ENCODE measurements at places on chromosomes 12 and 14. TPM values are rescaled to one million over a fixed set of nuclear protein-coding genes. Genes with fewer than 3 reads are reported as not detected.

DNA sequence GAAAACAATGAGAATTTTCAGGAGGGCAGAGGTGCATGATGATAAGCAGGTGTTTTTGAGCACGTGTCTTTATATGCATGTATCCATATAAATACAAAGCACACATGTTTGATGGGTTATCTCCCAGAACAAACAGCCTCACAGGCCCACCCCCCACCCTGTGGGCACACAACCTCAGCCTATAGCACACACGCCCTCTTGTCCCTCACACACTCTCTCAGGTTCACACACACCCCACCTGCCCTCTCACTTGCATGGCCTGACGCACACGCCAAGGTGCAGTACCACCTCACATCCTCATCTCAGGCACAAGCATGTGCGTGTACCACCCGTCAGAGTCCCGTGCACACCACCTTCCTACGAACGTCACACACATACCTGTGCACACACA is 8.6 kb upstream of the KRT8 start:
- no peak for DNase-seq

GRCh38 chr12:29201296-29201695 is 52.2 kb downstream of the FAR2 start:
- no peak for DNase-seq

GRCh38 chr12:99137124-99137855 is 492.2 kb downstream of the APAF1 start:
- no peak for DNase-seq

DNA sequence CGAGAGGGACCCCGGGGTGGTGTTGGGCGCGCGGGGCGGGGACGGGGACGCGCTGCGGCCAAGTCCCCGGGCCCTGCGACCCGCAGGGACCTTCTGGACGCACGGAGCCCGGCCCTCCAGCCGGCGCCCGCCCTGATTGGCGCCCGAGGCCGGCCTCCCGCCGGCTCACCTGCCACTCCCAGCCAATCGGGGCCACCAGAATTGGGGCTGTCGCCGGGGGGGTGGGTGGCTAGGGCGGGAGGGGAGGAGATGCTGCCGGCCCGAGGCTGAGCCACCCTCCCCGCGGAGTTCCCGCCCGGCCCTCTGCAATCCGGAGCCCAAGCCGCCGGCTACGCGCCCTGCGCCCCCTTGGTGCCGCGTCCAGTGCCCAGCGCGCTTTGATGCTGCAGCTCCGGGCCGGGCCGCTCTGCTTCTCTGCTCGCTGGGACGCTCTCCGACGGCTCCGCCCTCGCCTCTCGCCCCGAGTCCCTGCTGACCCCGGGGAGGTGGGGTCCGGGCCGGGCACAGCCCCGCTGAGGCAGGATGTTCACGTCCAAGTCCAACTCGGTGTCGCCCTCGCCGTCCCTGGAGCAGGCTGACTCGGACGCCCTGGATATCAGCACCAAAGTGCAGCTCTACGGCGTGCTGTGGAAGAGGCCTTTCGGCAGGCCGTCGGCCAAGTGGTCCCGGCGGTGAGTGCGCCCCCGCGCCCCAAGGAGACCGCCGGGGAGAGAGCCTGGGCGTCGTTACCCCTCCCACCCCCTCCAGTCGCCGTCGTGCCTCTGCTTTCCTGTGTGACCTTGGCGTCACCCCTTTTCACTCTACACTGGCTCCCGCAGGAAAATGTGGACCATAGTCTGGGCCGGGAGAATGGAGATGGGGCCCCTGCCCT is at the start of gene PLEKHD1:
Gene PLEKHD1, plus strand, starts transcription at position 285 of the 871 bp plus-strand sequence. Its CDS starts 238 bp downstream, at position 523.
- no peak for DNase-seq

DNA sequence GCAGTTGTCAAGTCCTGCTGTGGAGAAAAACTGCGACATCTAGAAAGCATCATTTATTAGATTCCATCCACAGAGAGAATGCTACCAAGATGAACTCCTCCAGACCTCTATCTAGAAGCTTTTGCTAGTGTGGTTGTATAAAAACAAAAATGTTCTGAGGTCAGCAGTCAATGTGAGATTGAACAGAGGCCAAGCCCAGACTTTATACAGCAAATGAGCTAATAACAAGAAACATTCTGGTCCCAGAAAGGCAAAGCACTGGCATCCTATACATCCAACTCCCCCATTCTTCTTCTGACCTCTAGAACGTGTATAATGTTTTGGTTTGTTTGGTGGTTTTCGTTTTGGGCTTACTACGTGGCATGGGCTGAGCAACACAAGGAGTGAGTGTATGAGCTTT is 26.7 kb upstream of the RIN3 start:
- DNase-seq, result no peak

- DNase-seq, result no peak
Measured at GRCh38 chr14:67500981-67501380, 12.5 kb upstream of the TMEM229B start.

The KRT3 gene
- total RNA-seq, result not detected

DNA sequence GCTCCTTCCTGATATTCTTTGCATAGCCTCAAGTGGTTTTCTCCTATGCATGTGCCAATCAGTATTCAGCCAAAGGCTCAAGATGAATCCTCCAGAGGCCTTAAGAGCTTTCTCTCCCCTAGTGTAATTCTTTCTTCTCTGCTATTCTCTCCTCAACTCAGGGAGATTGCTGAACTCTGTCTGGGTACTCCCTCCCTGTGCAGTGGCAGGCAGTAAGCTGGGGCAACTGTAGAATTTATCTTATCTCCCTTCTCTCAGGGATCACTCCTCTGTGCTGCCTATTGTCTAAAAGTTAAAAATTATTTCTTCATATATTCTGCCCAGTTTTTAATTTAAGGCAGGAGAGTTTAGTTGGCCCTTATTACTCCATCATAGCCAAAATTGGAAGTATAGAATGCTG is 28.5 kb upstream of the RTRAF start:
- no peak for DNase-seq

GRCh38 chr14:59520224-59520623 is 35.9 kb downstream of the JKAMP start:
- DNase-seq, result no peak

GRCh38 chr14:65164068-65164824 is 61.9 kb upstream of the MAX start:
- DNase-seq, result no peak

The C1QL4 gene
- not detected for total RNA-seq

The CCDC175 gene
- not detected for total RNA-seq

DNA sequence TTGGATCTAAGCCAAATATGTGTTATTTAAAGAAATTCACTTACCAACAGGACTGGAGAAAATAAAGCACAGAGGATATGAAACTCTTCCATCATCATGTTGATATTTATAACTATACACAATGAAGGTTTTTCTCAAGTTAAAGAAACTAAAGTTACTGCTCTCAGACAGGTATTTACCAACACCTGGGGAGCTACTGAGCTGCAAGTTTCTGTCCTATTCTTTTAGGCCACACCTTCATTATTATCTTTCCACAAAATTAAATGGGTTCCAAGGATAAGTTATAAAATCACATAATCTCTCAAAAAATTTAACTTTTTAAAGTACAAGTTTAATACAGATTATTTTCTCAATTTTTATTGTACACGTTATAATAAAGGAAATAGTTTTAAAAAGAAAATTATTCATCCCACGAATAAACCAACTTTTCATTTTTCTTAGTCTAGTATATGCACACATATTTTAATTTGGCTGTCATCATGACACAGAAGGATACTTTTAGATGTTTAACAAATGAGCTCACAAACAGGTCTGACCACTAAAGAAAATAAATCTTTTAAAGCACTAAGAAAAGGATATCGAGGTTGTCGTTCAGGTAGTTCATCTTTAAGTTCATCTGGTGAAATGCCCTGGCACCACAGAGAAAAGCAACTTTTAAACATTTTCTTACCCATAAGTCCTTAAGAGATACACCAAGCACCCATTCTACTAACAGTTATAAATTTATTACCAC is 7.8 kb downstream of the GMFB start:
- no peak for DNase-seq

The KCNMB4 gene
- 0.37 TPM for total RNA-seq

The MYF5 gene
- total RNA-seq, result not detected

- no peak for DNase-seq
Measured at GRCh38 chr12:128111951-128112350, 155.0 kb upstream of the TMEM132C start.

- no peak for DNase-seq
Measured at GRCh38 chr12:92042791-92043531, 102.7 kb downstream of the BTG1 start.
